ENCODE measurements at places on chromosomes 11 and 22.

GRCh38 chr11:134199531-134199930, 24.2 kb downstream of the NCAPD3 start:
- DNase-seq, result no peak

DNA sequence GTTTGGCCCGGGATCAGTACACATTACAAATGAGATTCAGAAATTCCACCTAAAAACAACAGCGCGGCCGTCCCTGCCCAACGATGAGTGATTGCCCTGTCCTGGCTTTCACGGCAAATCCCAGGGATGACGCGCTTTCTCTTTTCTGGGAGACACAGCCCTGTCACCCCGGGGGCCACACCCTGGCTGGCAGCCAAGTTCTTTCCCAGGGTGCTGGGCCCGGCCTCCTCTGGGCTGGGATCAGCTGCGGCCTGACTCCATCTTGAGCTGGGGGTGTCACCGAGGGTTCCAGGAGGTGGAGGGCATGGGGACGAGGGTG, 82.7 kb downstream of the FBLN1 start:
- no peak for DNase-seq

DNA sequence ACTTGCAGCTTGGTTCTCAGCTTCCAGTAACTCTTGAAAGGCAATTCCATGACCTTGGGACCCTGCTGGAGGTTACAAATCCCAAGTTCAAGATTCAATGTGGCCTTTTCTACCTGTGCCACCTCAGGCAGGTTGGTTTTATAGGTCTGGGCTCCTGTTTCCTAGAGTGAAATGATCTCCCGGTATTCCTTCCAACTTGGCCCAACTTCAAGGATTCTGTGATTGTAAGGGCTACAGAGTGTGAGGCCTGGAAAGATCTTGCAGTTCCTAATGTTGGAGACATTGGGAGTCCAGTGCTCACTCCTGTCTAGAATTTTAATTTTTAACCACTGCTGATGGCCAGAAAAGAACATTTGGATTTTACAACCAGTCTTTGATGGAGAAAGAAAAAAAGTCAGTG, 91.6 kb downstream of the LDLRAD3 start:
- no peak for DNase-seq

- DNase-seq, result no peak
Measured at GRCh38 chr11:13091804-13092203, 82.7 kb downstream of the RASSF10 start.

Measured in left hindlimb (tissue), 1 donor.